Dermis blood vessel endothelial cell (primary cell): ENCODE measurements at places on chromosomes 16 and 17.

- no peak for DNase-seq
Observed at GRCh38 chr17:34141590-34141989, 113.5 kb upstream of the CCL2 start.

DNA sequence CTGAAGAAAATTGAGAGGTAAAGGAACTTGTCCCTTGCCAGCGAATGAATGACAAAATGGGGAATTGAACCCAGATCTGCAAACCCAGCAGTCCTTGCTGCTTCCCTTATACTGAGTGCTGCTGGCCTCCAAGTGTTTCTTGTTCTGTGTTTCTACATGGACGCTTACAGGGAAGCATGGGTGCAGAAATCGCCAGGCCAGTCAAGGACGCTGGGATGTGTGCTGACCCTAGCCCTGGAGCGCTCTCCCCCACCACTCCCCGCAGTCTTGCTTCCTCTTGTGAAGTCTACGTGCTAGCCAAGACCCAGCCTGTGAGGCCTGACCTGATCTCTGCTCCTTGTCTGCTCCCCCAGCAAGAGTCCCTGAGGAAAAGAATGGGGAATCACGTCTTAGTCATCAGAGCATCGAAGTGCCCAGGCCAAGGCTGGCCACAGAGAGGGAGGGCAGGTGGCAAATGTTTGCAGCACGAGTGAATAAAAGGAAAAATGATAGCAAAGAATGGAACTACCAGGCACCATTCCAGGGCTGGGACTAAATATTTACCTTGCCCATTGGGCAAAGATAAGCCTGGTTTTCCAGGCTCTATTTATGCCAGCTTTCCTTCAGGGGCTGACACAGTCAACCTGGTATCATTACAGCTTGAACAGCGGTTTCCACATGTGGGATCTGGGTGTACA, 17.4 kb downstream of the CA4 start:
- no peak for DNase-seq

DNA sequence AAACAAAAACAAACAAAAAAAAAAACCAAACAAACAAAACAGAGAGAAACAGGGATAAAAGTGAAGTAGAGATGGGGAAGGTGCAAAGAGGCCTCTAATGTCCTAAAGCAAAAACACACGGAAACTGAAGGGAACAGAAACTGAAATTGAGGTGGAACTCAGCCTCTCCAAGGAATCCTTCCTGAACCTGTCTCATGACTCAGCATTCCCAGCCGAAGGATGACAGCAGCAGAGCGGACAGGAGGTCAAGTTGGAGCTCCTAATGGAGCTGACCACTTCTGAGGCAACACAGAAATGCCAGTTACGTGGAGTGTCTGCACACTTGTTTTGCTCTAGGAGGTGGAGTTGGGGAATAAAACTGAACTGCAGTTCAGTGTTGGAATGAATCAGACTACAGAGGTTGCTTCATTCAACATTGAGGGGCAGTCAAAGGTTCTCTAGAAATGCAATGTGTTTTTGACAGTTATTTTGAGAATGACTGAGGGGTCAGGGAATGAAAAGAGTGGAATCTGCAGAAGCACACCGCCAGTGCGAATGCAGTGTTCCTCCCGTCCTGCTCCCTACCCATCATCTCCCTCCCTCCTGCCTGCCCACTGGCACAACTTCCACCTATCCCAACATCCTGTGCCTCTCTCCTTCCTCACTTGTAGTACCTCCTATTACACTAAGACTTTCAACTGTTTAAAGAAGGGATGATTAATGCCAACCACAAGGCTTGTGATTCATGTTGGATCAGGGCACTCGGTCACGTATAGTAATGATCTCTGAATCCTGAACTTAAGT, 6.3 kb downstream of the UBE2O start:
- DNase-seq = peak; percentile 52

DNA sequence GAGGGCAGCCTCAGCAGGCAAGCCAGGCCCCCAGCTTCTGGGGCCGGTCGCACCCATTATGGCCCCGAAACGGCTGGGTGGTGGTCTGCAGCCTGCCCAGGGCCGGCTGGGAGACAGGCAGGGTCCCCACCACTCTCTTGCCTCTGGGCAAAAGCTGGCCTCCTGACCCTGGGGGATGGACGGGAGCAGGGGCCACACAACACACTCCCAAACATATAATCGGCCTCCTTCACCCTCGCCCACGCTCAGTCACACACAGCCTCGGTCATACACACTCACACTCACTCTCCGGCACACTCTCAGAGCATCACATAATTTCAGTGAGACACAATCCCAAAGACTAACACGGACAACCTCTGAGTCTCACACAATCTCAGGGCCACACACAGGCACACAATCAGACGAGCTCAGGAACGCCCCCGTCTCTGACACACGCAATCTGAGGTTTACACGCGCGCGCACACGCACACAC, 589 bp downstream of the PEMT start:
- no peak for DNase-seq

GRCh38 chr17:19911033-19911432, 43.3 kb upstream of the ULK2 start:
- no peak for DNase-seq

GRCh38 chr17:74380086-74380958, 13.0 kb downstream of the GPR142 start:
- no peak for DNase-seq

GRCh38 chr17:62163847-62164246, 98.8 kb upstream of the MED13 start:
- no peak for DNase-seq

- DNase-seq = no peak
Observed at GRCh38 chr17:61480414-61480807, 28.2 kb downstream of the TBX4 start.

- peak; percentile 37 for DNase-seq
Observed at GRCh38 chr17:82107341-82107860, 9.4 kb upstream of the FASN start.

GRCh38 chr16:66441586-66442375, 14.7 kb downstream of the BEAN1 start:
- DNase-seq = no peak

DNA sequence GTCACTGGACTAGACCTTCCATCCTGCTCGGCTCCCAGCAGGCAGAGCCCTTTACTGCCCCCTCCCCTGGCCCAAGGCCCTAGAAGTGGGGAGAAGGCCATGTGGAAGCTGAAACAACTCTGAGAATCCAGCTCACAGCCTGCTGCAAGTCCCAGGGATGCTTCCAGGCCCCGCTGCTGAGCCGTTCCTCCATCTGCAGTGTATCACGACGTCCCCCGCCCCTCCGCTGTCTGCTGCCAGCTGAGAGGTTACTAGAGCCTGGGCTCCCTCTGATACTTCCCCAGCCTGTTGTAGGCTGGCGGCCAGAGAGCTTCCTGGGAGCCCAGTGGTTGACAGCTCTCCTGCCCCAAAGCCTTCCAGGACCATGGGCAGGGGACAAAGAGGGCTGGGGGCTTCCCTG, 118.2 kb downstream of the MGAT5B start:
- no peak for DNase-seq

- peak; percentile 62 for DNase-seq
Observed at GRCh38 chr16:68257251-68257905, 6.9 kb upstream of the SLC7A6 start.

DNA sequence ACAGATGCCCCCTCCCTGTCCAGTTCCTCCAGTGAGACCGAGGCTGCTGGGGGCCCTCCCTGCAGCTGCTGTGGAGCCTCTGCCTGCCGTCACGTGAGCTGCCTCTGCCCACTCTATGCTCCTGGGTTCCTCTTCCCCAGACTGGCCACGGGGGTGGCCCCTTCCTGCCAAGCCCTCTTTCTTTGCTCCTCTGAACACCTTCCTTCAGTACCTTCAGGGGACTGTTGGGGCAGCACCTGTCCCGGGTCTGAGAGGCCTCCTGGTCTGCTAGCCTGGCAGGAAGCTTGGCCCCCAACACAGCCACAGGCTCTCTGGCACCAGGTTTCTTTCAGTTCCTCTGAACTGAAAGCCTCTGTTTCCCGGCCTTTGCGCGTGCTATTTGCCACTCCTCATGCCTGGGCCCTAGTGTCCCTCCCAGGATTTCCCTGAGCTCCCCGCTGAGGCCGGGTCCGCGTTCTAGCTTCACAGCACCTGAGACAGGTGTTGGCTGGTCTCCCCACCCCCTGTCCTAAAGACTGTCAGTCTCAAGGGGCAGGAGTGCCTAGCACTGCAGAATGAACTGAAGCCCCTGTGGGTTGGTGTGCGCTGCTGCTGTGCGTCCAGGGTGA, 6.6 kb upstream of the ATP6V0C start:
- DNase-seq = no peak

DNA sequence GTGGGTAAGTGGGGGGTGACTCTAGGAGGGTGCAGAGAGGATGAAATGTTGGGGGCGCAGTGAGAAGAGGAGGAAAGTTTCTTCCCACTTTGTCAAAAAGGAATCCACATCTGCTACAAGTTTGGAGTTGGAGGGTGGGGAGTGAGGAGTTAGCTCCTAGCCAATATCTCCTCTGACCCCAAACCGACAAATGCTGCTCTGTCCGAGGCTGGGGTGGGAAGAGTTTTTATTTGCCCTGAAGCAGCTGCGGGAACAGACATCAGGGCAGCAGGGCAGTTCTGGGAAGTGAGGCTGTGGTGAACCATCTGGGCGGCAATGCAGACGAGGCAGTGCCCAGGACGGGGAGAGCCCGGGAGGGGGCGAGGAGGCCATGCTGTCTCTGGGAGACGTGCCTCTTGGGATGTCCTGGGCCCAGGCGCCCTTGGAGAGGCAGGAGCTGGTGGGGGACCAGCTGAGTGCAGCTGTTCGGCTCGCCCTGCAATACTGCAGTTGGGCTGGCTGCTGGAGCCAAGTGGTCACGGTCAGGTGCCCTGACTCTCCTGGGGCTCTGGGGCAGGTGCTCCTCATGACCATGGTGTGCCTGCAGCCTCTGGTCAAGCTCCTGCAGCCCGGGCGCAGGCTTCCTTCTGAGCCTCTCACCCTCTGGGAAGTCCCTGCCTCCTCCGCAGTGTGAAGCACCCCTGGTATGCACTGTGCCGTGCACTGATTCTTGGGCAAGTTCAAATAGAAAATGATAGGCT, 6.4 kb upstream of the SOCS3 start:
- no peak for DNase-seq

- DNase-seq = no peak
Observed at GRCh38 chr17:29574732-29575510, 6.4 kb downstream of the TP53I13 start.
